H9 (cell line): ENCODE measurements at places on chromosomes 12 and 14. TPM values are rescaled to one million over a fixed set of nuclear protein-coding genes. Genes with fewer than 3 reads are reported as not detected.
A peak's percentile ranks its signal among the peaks of the same experiment; 100 is the strongest.

NID2 gene
- total RNA-seq: 6.4 and 6.6 TPM in 2 replicates

HVCN1 gene
- 5.2 and 5.5 TPM in 2 replicates for total RNA-seq

BCL2L14 gene
- total RNA-seq: 0.28 and 0.42 TPM in 2 replicates

A2ML1 gene
- total RNA-seq: 2.8 and 4.1 TPM in 2 replicates

TAS2R9 gene
- total RNA-seq: not detected in 2 replicates

HCAR1 gene
- total RNA-seq: 0.07 TPM in 2 replicates

NUMB gene
- 46.5 and 51.9 TPM in 2 replicates for total RNA-seq

LHX5 gene
- total RNA-seq: 1.9 and 2.1 TPM in 2 replicates

RECQL gene
- 41.0 and 42.9 TPM in 2 replicates for total RNA-seq

CBLN3 gene
- 0.39 and 0.44 TPM in 2 replicates for total RNA-seq

CEBPE gene
- total RNA-seq: not detected in 2 replicates

GRCh38 chr12:130571089-130571488, 145.0 kb downstream of the RIMBP2 start:
- no peak for DNase-seq

DNA sequence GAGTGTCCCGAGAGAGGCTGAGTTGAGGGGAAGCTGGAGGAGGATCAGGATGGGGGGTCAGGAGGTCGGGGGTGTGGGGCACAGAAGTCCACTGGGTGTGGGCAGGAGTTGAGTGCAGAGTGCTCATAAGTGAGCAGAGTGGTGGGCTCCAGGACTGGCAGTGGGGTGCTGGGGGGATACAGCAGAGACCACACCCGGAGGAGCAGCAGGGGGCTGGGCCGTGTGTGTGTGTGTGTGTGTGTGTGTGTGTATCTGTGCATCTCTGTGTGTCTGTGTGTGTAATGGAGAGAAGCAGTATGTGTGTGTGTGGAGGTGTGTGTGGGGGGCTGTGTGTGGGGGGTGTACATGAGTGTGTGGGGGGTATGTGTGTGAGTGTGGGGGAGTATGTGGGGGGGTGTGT, 4.9 kb upstream of the NUDT14 start:
- no peak for DNase-seq

- no peak for DNase-seq
These were observed 22.6 kb downstream of the IFNG-AS1 start for GRCh38 chr12:68011882-68012207.

- no peak for DNase-seq
These were observed 13.5 kb downstream of the AMN1 start for GRCh38 chr12:31715283-31715825.

GRCh38 chr14:63986789-63987533, 134.2 kb downstream of the SYNE2 start:
- no peak for DNase-seq

DNA sequence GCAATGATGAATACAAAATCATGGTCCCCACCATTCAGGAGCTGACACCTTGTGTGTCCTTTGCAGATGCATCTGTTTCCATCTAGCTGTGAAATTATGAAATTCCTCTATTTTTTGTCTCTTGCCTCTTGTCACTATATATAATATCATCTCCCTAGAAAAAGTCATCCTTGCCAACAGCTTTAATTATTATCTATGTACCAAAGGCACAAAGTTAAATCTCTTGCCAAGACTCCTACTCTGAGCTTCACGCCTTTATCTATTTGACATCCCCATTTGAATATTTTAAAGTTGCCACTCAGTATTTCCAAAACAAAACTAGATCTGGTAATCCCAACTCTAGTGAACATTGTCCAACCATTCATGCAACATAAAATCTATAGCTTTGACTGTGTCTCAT, 32.0 kb upstream of the PRB2 start:
- no peak for DNase-seq

GRCh38 chr14:92676403-92677086, 71.9 kb downstream of the LGMN start:
- DNase-seq: no peak

- no peak for DNase-seq
These were observed 54.2 kb downstream of the SPTB start for GRCh38 chr14:64825509-64825908.

DNA sequence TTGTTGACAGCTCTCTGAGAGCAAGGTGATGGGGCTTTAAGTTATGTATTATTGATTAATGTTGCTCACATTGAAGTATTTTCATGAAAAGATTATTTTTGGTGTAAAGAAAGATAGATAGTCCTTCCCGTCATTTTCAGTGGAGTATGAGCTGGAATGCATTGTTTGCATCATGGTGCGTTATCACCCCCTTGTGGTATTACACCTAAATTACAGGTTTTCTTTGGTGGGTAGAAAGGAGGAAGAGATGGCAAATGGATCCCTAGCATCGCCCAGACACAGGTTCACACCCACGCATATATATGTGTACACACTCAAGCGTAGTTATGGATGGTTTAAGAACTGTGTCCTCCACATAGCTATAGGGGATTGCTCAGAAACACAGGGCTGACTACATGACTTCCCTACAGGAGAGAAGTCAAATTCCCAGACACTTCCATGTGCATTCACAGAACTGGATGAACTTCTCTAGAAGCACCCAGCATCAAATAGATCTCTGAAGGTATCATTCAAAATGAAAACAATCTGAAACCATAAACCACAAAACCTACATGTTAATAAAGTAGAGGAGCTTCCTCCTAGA, 14.4 kb upstream of the SERPINA10 start:
- no peak for DNase-seq

DNA sequence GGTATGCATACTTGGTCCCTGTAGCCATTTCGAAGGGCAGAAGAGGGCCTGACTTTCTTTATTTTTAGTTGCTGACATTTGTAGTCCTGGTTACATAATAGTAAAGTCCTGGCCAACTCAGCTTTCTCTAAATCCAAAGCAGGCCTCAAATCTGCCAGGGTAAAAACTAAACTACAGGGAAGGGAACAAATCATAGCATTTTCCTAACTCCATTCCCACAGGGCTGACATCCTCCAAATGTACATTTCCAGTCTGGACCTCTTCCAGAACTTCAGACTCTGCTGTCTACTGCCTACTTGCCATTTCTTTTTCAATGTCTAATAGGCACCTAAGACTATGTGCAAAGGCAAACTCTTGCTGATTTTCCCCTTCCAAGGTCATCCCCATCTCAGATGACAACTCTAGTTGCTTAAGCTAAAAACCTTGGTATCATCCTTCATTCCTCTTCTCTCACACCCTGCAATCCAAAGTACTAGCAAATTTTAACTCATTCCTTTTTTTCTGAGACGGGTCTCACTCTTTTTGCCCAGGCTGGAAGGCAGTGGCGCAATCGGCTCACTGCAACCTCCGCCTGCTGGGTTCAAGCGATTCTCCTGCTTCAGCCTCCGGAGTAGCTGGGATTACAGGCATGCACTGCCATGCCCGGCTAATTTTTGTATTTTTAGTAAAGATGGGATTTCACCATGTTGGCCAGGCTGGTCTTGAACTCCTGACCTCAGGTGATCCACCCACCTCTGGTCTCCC, 2.0 kb downstream of the DDIT3 start:
- DNase-seq: no peak

- no peak for DNase-seq
These were observed 502 bp downstream of the SMARCD1 start for GRCh38 chr12:50085615-50086072.

GRCh38 chr14:68951800-68952530, 27.1 kb downstream of the ACTN1 start:
- no peak for DNase-seq

- DNase-seq: no peak
These were observed 1.5 kb downstream of the GSTZ1 start for GRCh38 chr14:77322250-77322902.

- DNase-seq: no peak
These were observed 45.0 kb downstream of the SH2B3 start for GRCh38 chr12:111450676-111451075.

GRCh38 chr12:68888243-68888642, 44.7 kb downstream of the CPM start:
- DNase-seq: no peak

GRCh38 chr14:82537831-82538230, 1004.2 kb upstream of the SEL1L start:
- no peak for DNase-seq

DNA sequence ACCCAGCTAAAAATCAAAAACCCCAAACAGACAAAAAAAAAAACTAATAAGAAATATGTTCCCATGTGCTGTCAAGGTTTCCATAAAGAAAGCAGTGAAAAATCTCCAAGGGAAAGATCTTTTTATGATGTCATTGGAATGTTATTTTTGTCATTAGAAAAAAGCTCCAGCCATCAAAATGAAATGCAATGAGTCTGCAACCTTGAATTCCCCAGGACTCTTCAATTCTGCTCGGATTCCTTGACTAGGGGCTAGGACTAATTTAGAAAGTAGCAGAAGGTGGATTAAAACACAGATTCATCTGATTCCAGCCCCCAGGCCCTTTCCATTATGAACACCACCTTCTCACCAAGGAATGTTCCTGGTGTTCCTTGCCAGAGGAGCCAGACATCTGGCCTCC, 6.0 kb upstream of the PCNX1 start:
- DNase-seq: no peak

DNA sequence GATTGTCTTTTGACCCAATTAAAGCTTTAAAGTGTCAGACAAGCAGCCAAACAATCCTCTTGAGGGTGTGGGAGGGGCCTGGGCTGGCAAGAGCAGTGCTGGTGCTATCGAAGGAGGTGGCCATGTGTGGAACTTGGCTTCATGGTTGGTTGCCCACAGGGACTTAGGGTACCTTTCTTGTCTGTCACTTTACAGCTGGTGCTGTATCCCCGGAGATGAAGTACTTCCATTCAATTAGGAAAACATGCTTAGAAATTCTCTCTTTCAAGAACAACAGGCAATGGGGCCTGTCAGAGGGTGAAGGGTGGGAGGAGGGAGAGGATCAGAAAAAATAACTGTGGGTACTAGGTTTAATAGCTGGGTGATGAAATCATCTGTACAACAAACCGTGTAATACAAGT, 86.5 kb downstream of the DAAM1 start:
- DNase-seq: peak; percentile 28

DNA sequence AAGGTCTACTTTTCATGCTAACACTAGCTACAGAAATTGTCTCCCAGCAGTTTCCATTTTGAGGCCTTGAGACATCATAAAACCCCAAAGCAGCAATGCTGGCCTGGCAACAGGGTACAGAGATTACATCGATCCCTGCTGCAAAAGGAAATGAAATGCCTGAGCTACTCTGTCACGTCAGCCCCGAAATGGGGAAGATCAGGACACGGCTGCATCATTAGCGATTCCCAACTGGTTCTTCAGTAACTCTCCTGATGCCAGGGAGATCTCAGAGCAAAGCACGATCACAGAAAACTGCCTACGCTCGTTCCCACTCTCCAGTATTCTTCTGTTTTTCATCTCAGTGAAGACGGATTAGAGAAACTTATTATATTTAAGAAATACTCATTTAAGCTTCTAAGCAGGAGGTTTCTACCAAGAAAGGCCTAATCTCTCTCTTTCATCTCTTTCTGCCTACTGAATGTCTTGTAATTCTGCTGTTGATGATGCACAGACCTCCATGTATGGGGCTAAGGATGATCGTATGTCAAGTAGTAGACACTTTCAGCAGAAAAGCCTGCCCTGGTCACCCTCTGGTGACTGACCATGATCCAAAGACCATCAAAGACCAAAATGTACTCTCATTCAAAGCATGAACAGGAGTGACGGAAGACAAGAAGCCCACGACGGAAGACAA, 168.5 kb downstream of the RIMBP2 start:
- no peak for DNase-seq

- no peak for DNase-seq
These were observed 215.3 kb downstream of the SSPN start for GRCh38 chr12:26410689-26411088.

GRCh38 chr12:120157678-120158077, 36.8 kb downstream of the GCN1 start:
- DNase-seq: no peak

- no peak for DNase-seq
These were observed 98.5 kb upstream of the PLEKHA5 start for GRCh38 chr12:19031032-19031431.

GRCh38 chr14:57009585-57010515, 199.6 kb upstream of the OTX2 start:
- no peak for DNase-seq

DNA sequence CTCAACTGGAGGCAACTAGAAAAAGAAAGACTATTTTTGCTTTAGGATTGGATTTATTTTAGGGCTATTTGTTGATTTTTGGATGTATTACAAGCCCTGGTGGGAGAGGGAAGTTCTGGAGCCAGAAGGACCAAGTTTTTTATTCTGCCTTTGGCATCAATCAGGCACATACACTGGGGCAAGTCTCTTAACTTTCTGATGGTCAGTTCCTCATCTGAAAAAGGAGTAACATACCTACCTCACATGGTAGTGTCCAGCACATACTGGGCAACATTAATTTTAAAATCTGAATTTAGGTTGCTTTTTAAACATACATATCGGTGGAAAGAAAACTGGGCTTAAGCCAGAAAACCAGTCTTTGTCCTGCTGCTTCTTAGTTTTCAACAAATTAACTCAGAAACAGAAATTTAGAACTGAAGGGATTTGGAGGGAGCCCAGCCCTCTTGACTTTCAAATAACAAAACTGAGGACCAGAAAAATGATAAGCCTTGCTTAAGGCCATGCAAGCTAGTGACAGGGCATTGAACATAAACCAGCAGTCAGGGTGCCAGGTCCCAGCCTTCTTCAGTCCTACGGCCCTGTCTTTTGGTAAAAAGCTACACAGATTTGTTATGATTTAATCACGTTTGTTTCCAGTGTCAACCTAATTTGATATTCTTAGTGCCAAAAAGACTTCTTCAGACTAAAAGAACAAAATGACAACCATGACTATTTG, 90.2 kb upstream of the SLC38A2 start:
- DNase-seq: no peak

- DNase-seq: no peak
These were observed 8.9 kb downstream of the PDE1B start for GRCh38 chr12:54558311-54558710.

GRCh38 chr14:74917646-74918081, 5.4 kb downstream of the RPS6KL1 start:
- no peak for DNase-seq

DNA sequence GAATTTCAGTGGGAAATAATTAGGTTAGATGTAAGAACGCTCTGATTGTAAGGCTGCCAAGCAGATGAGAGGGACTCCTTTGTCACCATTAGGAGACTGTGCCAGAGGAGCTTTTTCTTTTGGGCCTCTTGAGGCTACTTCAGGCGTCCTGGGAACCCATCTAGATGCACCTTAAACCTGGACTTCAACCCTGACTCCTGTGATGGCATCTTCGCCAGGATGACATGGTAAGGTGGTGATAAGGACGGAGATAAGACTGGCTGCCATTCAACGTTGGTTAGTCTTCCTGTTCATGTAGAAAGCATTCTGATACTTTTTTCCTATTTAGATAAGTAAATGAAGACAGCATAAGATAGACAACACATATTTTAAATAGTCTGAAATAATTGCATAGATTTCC, 36.3 kb downstream of the STK38L start:
- DNase-seq: no peak

GRCh38 chr14:102575160-102575845, 17.1 kb upstream of the RCOR1 start:
- DNase-seq: no peak

DNA sequence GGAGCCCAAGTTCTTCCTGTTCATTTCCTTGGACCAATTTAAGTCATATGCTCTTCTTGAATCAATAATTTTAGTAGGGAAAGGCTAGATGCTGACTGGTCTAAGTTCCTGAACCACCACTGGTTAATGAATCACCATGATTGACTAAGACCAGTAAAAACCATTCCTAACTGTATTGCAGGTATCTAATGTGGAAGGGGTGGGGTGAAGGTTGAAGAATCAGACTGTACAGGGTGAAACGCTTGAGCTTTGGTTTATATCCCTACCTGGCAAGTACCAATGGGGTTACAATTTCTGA, 100.1 kb downstream of the DYRK2 start:
- DNase-seq: no peak

- no peak for DNase-seq
These were observed 188.8 kb downstream of the TTC7B start for GRCh38 chr14:90627478-90627877.
